ENCODE measurements at places on chromosomes 7 and 10.
A peak's percentile ranks its signal among the peaks of the same experiment; 100 is the strongest.

GRCh38 chr10:109308971-109309370 lies 614.3 kb downstream of the XPNPEP1 start:
- DNase-seq: no peak

GRCh38 chr7:129778770-129779601 lies 167.5 kb downstream of the NRF1 start:
- no peak for DNase-seq

- DNase-seq: no peak
Observed at GRCh38 chr10:102245932-102246251, 560 bp downstream of the GBF1 start.

DNA sequence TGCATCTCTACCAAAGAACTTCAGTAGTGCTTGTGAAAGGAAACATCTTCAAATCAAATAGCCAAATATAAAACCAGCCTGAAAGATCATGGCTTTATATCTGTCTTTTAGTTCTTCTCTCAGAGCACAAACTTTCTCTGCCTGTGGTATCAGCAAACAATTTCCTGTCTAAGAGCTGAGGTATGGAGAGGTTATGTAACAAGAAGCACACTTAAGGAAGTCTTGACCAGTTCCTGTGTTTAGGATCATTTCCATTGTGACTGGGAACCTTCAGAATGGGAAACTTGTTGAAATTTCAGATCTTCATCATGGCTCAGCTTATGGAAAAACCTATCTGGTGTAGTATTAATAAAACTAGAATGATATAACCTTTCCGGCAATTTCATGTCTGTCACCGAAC lies 148.8 kb downstream of the MBL2 start:
- DNase-seq: no peak

GRCh38 chr7:29177963-29178600 lies 16.5 kb upstream of the CHN2 start:
- no peak for DNase-seq

GRCh38 chr10:93751832-93752231 lies 5.9 kb upstream of the LGI1 start:
- peak; percentile 55 for DNase-seq

DNA sequence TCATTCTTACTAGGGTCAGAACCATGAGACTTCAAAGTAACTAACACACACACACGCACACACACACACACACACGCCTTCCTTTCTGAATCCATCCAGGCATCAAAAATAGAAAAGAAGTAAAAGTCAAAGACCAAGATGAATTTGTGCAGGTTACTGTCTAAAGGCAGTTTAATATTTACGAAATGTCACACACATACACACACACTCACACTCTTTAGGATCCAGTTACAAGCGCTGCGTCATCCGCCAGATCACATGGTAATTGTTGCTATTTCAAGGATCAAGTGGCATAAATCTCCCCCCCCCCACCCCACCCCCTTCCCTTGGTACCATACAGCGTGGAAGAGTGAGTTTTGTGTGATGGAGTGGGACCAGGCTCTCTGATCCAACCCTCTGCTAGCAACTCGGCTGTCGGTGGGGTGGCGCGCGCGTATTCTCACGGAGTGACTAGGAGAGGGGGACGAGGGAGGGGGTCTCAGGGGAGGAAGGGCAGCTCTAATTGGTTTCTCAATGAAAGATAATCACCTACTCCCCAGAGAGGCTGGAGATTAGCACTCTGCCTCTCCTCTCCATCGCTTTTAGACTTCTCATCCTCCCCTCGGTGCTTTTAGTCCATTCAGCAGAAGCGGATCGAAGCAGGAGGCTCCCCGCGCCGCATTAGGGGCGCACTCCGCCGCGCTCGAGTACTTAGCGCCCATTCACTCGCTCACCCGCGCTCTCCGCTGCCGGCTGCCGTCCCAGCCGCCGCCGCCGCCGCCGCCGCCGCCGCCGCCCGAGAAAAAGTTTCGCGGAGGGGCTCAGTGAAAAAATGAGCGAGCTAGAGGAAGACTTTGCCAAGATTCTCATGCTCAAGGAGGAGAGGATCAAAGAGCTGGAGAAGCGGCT lies 83.5 kb upstream of the PRKG1 start:
- no peak for DNase-seq

DNA sequence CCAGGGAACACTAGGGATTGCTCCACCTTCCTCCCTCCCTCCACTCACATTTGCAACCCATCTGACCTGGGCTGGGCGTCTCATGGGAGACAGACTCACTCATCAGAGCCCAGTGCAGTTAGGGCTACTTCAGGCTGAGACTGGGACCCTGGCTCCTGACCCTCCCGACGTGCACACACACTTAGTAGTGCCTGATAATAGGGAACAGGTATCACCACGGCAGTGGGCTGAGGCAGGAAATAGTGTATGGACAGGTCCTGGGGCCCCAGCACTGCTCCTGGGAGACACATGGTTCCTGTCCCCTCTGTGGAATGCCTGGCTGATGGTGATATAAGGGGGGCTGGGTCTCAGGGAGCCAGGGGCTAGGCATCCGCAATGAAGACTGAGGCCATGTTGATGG lies 14.3 kb downstream of the AQP1 start:
- DNase-seq: no peak

DNA sequence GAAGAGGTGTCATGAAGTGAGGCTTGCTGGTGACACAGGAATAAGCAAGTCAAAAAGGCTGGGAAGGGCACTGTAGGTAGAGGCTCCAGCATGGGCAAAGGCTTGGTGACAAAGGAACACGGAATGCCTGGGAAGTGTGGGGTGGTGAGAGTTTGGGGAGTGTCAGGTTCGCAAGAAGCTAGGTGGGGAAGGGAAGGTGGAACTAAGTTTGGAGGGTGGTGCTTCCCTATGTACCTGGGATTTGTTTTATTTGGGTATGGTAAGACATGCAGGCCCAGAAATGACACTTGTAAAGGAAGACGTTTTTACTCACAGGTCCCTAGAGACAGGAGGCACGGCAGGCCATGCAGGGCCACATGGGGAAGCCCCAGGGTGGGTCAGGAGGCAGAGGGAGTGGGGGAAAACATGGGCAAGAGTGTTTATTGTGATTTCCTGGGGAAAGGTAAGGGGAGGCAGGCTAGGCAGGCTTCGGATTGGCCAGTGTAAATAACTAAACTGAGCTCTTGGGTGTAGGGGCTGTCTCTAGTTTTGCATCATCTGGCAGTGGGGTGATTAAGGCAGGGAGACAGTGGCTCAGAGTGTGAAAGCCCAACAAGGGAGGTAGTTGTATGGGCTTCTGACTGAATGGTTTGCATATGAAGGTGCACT lies 52.1 kb downstream of the SH2D4B start:
- no peak for DNase-seq

- DNase-seq: no peak
Observed at GRCh38 chr10:97726636-97727178, 10.2 kb upstream of the ZFYVE27 start.

DNA sequence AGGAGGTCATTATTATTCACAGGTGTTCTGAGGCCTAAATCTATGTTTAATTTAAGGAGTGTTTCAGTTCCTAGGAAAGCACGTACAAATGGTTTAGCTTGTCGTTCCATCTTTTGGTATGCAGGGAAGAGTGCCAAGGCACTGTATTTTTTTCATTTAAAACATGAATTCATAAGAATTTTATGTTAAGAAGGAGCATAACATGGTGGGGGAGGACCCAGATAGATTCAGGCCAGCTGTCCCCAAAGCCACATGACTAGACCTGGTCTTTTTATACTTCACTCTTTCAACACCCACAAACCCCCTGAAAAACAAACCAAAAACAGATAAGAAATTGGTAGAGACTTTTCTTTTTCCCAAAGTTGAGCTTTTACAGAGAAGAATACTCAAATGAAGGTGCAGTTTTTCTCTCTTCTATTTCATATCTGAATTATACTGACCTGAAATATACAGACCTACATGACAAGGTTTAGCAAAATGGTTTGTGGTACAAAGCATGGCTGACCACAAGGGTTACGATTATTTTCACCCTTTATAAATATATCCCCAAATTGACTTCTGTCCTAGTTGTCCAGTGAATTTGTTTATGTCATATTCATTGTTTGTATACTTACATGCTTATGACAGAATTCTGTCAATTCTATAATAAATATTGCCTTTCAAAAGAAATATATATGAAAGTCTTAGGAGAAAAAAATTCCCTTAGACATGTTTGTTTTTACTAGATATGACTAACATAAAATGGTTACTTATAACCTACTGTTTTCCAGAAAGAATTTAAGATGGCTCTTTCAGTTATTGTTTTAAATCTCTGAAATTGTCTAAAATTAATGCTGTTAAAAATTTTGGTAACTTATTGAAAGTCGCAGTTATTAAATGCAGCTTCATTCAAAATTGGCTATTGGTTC lies 71.3 kb downstream of the AP3M1 start:
- DNase-seq: no peak

GRCh38 chr7:74412603-74413002 lies 41.1 kb upstream of the GTF2IRD1 start:
- no peak for DNase-seq

DNA sequence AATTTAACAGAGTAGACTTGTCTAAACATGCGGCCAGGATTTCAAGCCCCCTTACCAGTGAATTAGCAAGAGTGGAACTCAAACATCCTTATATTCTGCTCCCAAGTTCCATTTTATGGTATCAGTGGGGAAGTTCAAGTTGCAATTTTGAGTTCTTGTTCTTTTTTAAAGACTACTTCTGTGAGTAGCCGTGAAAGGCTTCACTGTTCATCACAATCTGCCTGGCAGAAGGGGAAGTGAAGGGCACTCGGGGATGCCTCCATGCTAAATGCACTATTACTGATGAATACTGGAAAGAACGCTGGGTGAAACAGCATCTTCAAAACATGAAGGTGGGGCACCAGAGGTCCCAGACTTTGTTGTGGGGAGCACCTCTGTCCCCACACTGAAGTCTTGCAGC lies 22.4 kb upstream of the FGL2 start:
- no peak for DNase-seq

DNA sequence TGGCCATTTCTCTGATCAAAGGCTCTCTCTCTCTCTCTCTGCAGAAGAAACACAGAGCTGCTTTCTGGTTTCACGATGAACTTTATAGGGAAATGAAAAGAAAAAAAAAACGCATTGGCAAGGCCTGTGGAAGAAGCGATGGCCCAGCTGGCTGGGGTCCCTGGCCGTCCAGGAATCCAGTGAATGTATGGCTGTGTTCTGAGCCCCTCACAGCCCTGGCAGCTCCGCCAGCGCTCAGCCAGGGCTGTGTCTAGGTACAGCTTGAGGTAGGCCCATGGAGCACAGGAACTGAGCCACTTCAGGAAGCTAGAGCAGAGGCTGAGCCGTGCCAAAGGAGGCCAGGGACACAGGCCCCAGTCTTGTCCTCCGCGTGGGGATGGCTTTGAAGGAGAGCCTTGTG lies 13.1 kb upstream of the UCMA start:
- DNase-seq: no peak

DNA sequence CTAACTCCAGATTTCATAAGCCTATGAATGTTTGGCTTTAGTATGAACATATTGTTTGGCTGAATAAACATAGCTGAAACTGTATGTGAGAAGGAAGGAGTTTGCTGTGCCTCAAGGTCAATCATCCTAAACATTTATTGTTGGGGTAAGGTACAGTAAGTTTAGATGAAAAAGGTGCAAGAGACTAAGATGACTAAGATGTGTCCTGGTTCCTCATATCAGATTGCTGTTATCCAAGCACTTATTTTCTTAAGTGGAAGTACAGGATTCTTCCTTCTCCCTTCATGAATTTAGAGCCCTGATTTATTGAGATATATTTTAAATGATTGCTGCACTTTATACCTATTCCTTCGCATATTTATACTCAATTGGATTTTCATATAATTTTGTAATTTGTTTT lies 12.2 kb downstream of the MDFIC start:
- no peak for DNase-seq

DNA sequence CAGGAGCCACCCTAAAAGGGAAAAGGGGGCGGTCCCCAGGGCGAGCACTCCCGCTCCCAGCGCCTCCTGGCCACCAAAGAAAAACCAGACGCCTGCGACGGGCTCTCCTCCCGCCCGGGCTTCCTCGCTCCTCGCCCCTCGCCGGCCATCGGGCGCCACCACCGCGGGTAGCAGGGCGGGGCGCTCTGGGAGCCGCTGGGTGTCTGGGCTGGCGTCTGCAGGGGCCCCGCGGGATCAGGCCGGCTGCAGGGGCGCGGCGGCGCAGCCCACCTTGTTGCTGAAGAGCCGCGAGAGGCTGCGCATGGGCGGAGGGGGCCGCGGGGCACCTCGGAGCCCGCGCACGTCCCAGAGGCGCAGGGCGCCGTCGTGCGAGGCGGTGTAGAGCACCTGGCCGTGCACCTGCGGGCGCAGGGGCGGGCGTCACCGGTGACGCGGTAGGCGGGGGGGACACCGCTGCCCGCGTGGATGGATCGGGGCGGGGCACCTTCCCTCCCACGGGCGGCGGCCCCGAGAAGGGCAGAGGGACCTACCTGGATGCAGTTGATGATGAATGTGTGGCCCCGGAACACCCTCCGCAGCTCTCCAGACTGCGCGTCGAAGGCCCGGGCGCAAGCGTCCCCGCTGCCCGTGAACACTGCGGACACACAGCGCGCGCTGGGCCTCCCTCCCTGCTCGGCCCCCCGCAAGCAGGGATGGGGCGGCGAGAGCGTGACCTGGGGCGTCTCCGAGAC lies 28.3 kb downstream of the WDR86 start:
- no peak for DNase-seq

DNA sequence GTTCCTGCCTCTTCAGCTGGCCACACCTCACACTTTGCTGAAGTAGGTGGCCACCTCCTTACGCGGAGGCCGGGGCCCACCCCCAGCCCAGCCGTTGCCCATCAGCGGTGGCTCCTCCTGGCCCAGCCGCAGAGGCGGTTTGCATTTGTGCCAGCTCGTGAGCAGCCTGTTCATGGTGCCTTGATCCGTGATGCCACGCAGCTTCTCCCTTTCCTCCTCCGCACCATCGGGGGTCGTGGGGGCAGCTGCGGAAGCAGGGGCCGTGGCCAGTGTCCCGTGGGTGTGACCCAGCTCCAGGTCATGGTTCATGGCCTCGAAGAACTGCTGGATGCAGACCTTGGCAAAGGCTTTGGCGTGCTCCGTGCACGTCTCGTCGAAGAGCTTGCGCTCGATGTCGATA lies 3.1 kb upstream of the CALHM2 start:
- no peak for DNase-seq

GRCh38 chr7:70463352-70463938 lies 668.5 kb upstream of the GALNT17 start:
- no peak for DNase-seq

DNA sequence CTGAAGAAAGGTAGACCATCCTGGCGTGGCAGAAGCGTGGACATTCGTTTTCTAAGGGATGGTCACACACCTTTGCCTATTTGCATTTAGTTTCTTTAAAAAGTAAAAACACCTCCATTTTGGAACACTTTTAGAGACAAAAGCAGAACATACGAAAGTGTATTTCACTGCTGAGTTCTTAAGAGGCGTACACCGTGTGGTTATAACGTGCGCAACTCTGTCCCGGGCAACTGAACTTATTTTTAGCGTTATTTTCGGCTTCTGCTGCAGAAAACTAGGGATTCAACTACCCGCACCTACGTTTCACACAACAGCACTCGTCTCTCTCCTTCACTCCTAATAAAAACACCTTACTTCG lies 557 bp upstream of the LSM8 start:
- no peak for DNase-seq

- DNase-seq: no peak
Observed at GRCh38 chr7:4939971-4940728, 18.8 kb downstream of the MMD2 start.
